ENCODE measurements at places on chromosomes 6 and 20. TPM values are rescaled to one million over a fixed set of nuclear protein-coding genes. Genes with fewer than 3 reads are reported as not detected.

GRCh38 chr20:47455133-47456040 is 46.3 kb upstream of the NCOA3 start:
- no peak for DNase-seq

GRCh38 chr20:420166-420620 is 12.1 kb downstream of the RBCK1 start:
- no peak for DNase-seq

- DNase-seq = no peak
Measured at GRCh38 chr6:111794300-111794699, 79.0 kb downstream of the FYN start.

PRND gene
- not detected for total RNA-seq

ABHD12 gene
- total RNA-seq = 13.0 TPM

FAM83C gene
- not detected for total RNA-seq

HS3ST5 gene
- not detected for total RNA-seq

LINC00237 gene
- not detected for total RNA-seq

TP53RK gene
- 8.3 TPM for total RNA-seq
